ENCODE measurements at places on chromosomes 5 and 9.

DNA sequence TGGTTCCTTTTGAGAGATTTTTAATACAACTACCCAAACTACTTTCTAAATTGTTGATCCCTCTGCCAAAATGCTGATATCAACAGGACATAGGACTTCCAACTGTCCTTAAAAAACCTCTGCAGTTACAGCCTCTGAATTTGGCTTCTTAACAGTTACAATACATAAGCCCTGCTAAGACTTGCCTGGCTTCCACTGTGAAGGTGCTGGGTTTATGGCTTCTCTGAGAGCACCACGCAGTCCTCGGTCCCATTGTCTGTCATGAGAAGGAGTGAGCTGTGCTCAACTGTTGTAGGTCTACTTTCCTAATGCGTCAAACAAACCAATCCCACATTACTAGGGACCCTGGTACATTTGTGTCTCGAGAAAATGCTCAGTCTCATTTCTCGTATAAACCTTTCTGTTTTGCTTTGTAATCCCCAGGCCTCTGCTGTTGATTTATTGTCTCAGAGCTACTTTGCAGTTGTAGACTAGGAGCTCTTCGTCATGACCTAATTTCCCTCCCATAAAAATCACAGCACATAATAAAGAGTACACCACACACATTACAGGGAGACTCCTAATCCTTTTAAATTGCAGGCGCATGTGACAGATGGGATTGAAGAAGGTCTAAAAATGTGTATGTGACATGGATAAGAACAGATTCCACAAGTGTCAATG lies 274.9 kb downstream of the NR3C1 start:
- DNase-seq = no peak

GRCh38 chr9:94983552-94983951 lies 257.1 kb downstream of the AOPEP start:
- no peak for DNase-seq

GRCh38 chr9:73780916-73781315 lies 629.3 kb downstream of the ANXA1 start:
- peak; percentile 55 for DNase-seq

DNA sequence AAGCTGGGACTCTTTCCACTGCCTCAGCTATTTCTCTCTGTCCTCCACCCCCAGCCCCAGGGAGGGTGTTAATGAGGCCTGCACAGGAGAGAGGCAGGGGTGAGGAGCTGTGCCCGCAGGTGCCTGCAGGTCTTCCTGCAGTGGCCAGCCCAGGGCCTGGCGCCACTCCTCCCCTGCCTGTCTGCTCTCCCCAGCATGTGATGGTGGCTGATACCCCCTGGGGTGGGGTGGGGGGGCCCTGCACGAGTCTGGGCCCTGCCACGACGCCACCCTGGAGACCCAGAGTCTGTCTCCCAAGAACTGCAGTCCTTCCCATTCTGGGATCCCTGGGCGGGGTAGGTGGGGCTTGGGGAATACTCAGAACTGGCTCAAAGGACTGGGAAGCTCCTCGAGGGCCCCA lies 166.4 kb upstream of the SMIM23 start:
- no peak for DNase-seq

DNA sequence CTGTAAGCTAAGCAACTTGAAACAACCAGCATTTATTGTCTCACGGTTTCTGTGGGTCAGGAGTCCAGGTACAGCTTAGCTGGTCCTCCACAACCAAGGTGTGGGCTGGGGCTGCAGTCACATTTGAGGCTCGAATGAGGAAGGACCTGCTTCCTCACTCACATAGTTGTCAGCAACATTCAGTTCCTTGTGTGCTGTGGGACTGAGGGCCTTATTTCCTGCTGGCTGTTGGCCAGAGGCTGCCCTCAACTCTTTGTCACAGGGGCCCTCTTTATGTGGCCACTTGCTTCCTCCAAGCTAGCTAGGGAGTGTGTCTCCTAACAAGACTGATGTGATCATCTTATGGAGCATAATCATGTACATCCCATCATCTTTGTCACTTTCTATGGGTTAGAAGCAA lies 29.2 kb upstream of the SEMA4D start:
- no peak for DNase-seq

GRCh38 chr5:119864286-119864685 lies 234.9 kb downstream of the FAM170A start:
- DNase-seq = no peak

DNA sequence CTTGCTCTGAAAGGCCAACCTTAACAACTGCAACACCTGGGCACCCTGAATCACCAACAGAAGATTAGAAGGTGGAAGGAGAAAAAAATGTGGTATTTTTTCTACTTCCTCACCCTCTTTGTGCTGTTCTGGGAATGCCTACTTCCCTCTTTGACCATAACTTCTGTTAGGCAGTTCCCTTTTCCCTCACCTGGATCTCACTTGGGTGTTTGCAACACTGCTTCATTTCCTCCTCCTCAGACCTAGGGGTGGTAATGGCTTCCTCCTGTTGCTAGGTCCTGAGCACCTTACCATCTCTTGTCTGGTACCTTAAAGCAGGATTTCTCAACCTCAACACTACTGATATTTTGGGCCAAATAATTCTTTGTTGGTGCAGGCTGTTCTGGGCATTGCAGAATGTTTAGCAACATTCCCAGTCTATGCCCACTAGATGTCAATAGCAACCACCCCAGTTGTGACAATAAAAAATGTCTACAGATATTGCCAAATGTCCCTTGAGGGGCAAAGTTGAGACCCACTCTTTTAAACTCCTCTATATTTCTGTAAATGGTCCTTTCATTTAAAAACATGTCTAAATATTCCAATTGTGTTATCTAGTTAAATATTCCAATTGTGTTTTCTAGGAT lies 300.0 kb upstream of the VLDLR start:
- no peak for DNase-seq

- DNase-seq = no peak
These were observed 100.6 kb downstream of the ICE1 start for GRCh38 chr5:5523066-5523505.

DNA sequence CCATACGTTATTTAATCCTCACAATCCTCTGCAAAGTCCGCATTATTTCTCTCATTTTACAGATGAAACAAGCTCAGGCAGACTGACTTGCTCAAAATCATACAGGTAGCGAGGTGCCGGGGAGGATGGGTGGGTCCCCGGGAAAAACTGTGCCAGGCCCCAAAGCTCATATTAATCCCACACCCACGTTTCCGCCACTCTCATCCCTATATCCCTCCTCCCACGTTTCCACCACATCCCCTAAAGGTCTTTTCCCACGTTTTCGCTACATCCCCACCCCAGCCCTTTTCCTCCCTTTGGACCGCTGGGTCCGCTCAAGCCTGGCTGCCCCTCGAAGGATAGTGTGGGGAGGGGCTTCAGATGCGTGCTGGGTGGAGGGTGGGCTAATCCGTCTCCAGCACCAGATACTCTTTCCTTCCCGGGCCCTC lies 434 bp upstream of the FSD1L start:
- no peak for DNase-seq

DNA sequence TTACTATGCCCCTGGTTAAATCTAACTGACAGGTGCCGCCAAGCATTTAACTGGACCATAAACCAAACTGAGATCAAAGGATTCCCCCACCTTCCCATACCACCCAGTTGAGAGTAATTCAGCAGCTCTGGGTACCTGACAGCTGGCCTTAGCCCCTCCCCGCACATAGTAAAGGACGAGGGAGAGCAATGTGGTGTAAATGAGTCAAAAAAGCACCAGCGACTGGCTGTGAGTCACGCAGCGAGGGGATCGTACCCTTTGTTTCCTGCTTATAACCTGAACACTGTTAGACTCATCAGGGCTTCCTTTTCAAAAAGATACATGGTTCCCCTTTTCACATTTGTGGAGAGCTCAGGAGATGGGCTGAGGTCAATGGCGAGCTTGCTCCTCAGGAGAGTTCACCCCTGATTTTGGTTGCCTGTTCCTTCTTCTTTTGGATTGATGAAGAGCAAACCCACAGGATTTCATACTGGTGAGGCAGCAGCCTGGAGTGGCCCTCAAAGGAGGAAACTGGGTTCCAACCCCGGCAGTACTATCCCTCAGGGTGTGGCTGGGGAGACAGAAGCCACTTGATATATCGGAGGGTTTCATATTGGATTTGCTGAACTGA lies 71.5 kb downstream of the ANKRD33B start:
- peak; percentile 32 for DNase-seq

- no peak for DNase-seq
These were observed 52.0 kb downstream of the GOLM1 start for GRCh38 chr9:86047361-86047760.

- no peak for DNase-seq
These were observed 102.4 kb downstream of the TTLL11 start for GRCh38 chr9:121990600-121991306.

DNA sequence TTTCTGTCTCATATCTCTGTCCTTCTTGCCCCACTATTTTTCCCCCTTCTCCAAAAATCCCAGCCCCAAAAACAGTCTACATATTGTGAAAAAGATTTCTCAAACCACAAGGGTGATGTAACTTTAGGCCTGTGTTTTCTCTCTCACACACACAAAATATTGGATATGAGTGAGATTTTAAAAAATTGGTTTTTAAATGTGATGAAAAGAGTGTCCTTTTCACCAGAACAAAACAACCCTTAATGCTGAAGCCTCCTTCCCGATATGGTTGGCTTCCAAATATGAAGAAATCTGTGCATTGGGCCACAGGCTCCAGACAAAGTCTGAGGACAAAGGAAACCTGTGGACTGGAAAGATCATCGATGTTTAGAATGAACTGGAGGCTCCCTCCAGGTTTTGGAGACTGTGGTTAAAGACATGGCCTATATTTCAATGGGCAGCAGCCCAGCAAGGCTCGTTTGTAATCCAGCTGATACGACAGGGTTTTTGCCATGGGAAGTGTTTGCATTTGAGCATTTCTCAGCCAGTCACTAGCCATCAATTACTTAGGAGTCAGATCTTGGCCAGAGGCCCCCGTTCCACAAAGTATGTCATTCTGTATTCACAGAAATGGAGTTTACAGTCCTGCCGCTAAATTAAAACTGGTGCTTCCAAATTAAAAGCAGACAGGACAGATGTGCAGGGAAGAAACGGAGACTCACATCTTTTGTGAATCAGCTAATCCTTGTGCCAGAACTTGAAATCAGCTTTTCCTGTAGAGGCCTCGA lies 546.3 kb downstream of the EBF1 start:
- DNase-seq = peak; percentile 67

GRCh38 chr9:113992276-113992951 lies 85.7 kb downstream of the AMBP start:
- no peak for DNase-seq

DNA sequence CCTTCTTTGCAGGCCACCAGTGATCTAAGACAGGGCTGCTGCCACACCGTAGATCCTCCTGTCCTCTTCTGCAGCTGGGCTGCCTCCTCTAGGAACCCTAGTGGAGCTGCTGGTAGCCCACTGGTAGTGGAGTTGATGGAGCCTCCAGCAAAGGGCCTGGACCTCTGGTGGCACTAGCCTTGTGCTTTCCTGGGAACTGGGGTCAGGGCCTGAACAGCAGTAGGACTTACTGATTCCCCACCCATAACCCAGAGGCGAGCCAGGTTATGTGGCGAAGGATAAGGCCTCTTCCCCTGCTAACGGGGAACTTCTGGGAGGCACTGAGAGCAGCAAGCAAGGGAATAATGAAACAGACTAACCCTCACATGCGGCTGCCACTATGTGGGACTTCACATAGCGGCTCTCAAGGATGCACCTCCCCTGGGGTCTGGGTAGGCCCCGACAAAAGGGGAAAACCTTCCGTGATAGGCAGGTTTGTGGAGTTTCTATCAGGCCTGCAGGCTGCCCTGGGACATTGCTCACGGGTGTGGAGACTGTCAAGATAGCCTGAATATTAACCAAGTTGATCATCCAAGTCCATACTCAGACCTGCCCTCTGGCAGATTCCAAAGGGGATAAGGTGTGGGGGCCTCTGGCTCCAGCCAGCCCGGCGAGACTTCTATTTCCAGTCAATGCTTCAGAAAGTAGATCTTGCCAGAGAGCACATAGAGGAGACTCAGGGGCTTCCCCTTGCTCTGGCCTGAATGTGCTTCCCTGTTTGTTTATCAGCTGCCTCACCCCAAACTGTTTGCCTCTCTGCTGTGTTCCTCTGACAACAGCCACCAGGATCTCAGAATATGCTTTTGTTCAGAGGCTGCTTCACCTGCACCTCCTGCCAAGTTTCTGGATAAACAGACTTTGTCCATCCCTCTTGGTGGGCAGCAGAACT lies 7.4 kb downstream of the SLC22A4 start:
- DNase-seq = no peak

- no peak for DNase-seq
These were observed 40.1 kb downstream of the MLLT3 start for GRCh38 chr9:20582150-20582549.

- no peak for DNase-seq
These were observed 34.3 kb downstream of the PCA3 start for GRCh38 chr9:76798527-76798926.

DNA sequence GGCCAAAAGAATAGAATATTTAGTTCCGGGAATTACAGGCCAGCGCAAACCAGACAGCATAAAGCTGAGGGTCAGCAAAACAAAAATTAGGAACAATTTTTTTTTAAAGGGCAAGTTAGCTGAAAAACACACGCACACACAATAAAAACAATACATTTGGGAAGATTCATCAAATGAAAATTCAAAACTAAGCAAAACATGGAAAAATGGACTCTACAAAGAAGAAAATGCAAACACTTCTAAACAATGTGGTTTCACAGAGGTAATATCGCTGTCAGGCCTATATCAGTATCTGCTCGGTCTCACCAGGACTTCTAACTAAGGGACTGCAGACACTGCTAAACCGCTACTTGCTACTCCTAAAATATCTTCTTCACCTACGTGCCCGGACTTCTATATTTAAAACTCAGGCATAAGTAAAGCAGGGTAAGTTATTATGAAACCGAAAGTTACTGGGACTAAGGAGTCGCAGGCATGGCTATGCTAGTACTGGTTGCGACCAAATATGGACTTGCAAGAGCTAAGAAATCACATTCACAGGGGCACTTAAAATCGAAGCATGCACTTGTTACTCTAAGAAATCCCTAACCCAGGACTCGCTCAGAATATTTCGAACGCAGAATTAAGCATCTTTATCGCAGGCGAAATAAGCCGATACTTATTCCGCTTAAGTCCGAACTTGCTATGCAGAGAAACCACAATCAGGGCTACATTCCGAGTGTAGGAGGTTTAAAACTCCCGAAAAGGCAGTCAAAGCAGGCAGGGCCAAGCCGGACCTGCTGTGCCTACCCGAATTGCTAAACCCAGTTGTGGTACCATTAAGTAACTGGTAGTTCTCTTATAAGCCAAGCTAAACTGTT lies 2.3 kb downstream of the ANXA2R start:
- DNase-seq = peak; percentile 12
